ENCODE measurements at places on chromosomes 6 and 20.

DNA sequence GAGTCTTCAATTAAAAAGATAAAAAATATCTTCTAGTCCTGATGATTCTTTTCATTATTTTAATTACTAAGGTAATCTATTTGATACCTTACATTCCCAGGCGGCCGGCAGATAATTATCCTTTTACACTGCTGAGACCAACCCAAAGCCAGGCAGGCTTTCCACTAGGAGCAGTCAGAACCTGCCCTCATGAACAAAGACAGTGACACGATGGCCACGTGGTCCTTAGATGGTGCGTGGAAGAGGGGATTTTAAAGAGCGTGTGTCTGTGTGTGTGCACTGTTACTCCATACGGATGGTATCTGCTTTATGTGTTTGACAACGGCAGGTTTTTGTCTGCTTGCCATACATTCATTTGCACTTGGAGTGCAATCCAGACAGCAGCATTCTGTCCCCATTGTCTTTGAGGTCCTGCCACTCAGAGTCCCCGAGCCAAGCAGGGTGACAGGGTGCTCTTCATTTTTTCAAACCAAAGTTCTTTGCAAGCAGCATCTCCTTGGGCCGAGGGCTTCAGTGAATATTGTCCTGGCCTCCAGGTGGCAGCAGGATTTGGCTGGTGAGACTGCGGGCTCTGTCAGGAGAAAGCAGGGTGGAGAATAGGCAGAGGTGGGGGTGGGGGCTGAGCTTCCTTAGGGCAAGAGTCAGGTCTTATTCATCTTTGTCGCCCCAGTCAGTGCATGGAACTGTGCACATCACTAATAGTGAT lies 260.5 kb downstream of the NRN1 start:
- DNase-seq: no peak

GRCh38 chr6:34439442-34439841 lies 13.6 kb upstream of the RPS10 start:
- no peak for DNase-seq

DNA sequence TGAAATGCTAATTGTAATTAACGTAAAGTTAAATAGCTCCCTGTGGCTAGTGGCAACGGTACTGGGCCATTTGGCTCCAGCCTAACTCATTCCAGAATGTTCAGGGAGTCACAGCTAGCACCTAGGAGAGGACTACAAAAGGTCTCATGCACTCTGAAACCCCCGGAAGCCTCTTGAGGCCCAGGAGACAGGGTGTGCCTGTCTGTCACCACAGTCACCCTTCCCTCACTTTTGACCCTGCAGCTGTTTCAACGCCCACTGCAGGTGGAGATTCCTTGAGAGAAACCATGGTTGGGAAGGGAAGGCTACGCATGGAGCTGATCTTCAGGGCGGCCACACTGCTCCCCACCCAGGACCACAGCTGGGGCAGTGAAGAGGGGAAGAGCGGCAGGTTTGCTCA lies 58.6 kb downstream of the SULF2 start:
- no peak for DNase-seq

- DNase-seq: peak; percentile 94
Measured at GRCh38 chr6:26312501-26313397, 52.2 kb upstream of the BTN3A2 start.

All from mesenchymal stem cell (in vitro differentiated cells and primary cell).